ENCODE measurements at places on chromosomes 16 and 17. TPM values are rescaled to one million over a fixed set of nuclear protein-coding genes. Genes with fewer than 3 reads are reported as not detected.

CCL2 gene
- polyA plus RNA-seq, result 278 TPM

KRTAP1-5 gene
- not detected for polyA plus RNA-seq

GPRC5C gene
- polyA plus RNA-seq, result 79.0 TPM

IL21R gene
- polyA plus RNA-seq, result not detected

HOXB9 gene
- 0.97 TPM for polyA plus RNA-seq

AMDHD2 gene
- 29.5 TPM for polyA plus RNA-seq
